Kidney (tissue), 22 donors: ENCODE measurements at places on chromosomes 1 and 21. TPM values are rescaled to one million over a fixed set of nuclear protein-coding genes. Genes with fewer than 3 reads are reported as not detected.

The GCSAML gene
- 1.8 TPM for total RNA-seq

DNA sequence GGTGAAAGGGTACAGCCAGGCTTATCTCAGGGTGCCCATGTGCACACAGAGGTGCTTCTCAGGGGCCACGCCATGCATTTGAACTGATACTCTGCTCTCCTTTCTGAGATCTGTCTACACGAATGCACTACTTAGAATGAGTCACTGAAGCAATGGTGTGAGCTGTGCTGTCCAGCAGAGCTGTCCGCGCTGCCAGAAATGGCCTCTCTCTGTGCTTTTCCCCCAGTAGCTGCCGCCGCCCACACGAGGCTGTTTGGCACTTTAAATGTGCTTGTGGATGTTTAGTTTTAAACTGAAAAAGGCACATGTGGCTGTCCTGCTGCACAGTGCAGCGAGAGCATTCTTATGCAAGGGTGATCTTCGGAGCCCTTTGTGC, 87.1 kb upstream of the COL6A1 start:
- no peaks in the 10 kb centered on the region for H3K4me1 ChIP-seq
- no peak for DNase-seq
- no peaks in the 10 kb centered on the region for H3K27me3 ChIP-seq
- no peak overlapping the region for H3K27ac ChIP-seq

The ANGPTL3 gene
- 0.41 TPM for total RNA-seq

The CCDC185 gene
- 0.13 TPM for total RNA-seq

DNA sequence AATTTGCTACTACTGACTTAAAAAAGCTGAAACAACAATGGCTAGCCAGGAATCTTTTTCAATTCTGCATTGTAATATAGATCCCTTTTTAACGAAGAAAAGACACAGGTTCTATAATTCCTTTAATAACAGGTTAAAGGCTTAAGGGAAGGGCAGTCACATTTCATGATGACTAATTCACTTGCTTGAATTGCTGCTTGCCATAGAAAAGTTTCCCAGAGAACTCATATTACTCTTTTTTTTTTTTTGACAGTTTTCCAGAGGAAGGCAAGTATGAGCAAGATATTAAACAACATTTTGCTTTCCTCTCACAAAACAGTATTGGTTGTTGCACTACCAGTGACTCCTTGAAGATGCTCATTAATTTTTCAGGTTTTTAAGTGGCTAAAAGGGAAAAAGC, 60.9 kb downstream of the IL23R start:
- no peaks in the 10 kb centered on the region for H3K36me3 ChIP-seq
- no peaks in the 10 kb centered on the region for H3K27me3 ChIP-seq
- no peak for DNase-seq
- H3K4me3 ChIP-seq = no peak overlapping the region
- no peaks in the 10 kb centered on the region for H3K4me1 ChIP-seq

The DMRTB1 gene
- total RNA-seq = not detected

DNA sequence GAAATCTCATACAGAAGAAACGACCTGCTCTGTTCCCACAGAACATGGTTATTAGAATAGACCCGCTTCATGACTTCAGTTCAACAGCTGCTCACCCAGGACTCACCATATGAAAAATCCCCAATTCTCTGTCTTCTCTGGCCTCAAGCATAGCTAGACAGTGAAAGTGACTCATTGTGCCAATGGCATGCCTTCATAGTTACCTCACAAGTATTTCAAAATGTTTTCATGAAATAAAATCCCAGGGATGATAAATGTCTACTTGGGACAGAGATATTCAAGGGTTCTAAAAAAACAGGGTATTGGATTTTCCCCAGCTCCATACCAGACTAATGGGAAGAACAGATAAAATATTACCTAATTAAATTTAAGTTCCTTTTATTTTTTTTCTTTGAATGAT, 82.3 kb downstream of the NOTCH2 start:
- no peak overlapping the region for H3K27ac ChIP-seq
- H3K4me1 ChIP-seq = peaks cover 2% of the 10 kb centered on the region
- H3K36me3 ChIP-seq = peaks cover 10% of the 10 kb centered on the region
- H3K27me3 ChIP-seq = no peaks in the 10 kb centered on the region
- H3K4me3 ChIP-seq = no peak overlapping the region

GRCh38 chr1:171204296-171204695, 19.2 kb downstream of the FMO2 start:
- peaks cover 13% of the 10 kb centered on the region for H3K36me3 ChIP-seq
- H3K4me1 ChIP-seq = no peaks in the 10 kb centered on the region
- no peak for DNase-seq
- H3K27me3 ChIP-seq = no peaks in the 10 kb centered on the region
- no peak overlapping the region for H3K27ac ChIP-seq

DNA sequence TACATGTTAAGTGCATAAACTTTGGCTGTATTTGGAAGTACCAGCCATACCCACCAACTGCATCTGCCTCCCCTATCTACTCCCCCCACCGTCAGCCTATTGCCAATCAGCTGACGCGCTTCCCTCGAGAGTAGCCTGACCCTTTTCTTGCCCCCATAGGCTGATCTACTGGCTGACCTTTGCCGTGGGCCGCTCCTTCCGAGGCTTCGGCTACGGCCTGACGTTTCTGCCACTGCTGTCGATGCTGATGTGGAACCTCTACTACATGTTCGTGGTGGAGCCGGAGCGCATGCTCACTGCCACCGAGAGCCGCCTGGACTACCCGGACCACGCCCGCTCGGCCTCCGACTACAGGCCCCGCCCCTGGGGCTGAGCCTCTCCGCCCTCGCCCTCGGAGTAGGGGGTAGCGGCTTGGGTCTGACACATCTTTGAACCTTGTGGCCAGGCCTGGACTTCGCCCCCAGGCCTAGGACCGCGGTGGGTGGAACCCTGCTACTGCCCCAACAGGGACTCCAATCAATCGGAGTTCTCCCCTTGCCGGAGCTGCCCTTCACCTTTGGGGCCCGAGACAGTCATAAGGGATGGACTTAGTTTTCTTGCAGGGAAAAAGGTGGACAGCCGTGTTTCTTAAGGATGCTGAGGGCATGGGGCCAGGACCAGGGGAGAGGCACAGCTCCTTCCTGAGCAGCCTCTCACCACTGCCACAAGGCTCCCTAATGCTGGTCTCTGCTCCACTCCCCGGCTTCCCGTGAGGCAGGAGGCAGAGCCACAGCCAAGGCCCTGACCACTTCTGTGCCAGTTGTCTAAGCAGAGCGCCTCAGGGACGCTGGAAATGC, 4.0 kb downstream of the GLMP start:
- no peaks in the 10 kb centered on the region for H3K36me3 ChIP-seq
- peak overlapping the region; percentile 76 for H3K4me3 ChIP-seq
- peak; percentile 92 for DNase-seq
- no peaks in the 10 kb centered on the region for H3K27me3 ChIP-seq

GRCh38 chr1:85282424-85282823, 6.0 kb upstream of the BCL10 start:
- no peak overlapping the region for H3K4me3 ChIP-seq
- H3K4me1 ChIP-seq = no peaks in the 10 kb centered on the region
- H3K27me3 ChIP-seq = no peaks in the 10 kb centered on the region
- no peak for DNase-seq

- no peak for DNase-seq
- peak overlapping the region; percentile 78 for H3K27ac ChIP-seq
- peak overlapping the region; percentile 64 for H3K4me3 ChIP-seq
- peaks cover 13% of the 10 kb centered on the region for H3K4me1 ChIP-seq
These were observed 745 bp downstream of the RCSD1 start for GRCh38 chr1:167630568-167631385.

- no peak for DNase-seq
- H3K27me3 ChIP-seq = no peaks in the 10 kb centered on the region
- H3K4me1 ChIP-seq = no peaks in the 10 kb centered on the region
- no peak overlapping the region for H3K4me3 ChIP-seq
- H3K36me3 ChIP-seq = no peaks in the 10 kb centered on the region
These were observed 82.0 kb downstream of the DISP1 start for GRCh38 chr1:222896630-222897526.

- DNase-seq = no peak
- no peaks in the 10 kb centered on the region for H3K4me1 ChIP-seq
- no peak overlapping the region for H3K27ac ChIP-seq
- H3K27me3 ChIP-seq = no peaks in the 10 kb centered on the region
- H3K36me3 ChIP-seq = no peaks in the 10 kb centered on the region
These were observed 226.8 kb downstream of the SIPA1L2 start for GRCh38 chr1:232403017-232403714.
